T-helper 2 cell treated with Interferon-gamma antibody and Interleukin-4, amounts not matched to agents 100 ng/mL and 5 ng/mL, for 36 hours (primary cell): ENCODE measurements at places on chromosomes 6 and 20. TPM values are rescaled to one million over a fixed set of nuclear protein-coding genes. Genes with fewer than 3 reads are reported as not detected.

The MAS1 gene
- not detected in 2 replicates for total RNA-seq

The SRMS gene
- not detected in 2 replicates for total RNA-seq

The PCSK2 gene
- total RNA-seq: not detected in 2 replicates

The EEF1A1 gene
- total RNA-seq: 8,824 and 8,837 TPM in 2 replicates

The C20orf141 gene
- total RNA-seq: not detected in 2 replicates

The ZBP1 gene
- 10.1 and 10.5 TPM in 2 replicates for total RNA-seq

The TGIF2 gene
- total RNA-seq: 30.5 and 33.0 TPM in 2 replicates

The KCNQ5 gene
- 13.7 and 15.7 TPM in 2 replicates for total RNA-seq

The BCAS1 gene
- total RNA-seq: not detected in 2 replicates
